ENCODE measurements at places on chromosomes 4 and X.
A peak's percentile ranks its signal among the peaks of the same experiment; 100 is the strongest.

GRCh38 chr4:80070880-80071603, 2.0 kb downstream of the ANTXR2 start:
- H3K36me3 ChIP-seq = no peaks in the 10 kb centered on the region
- peak overlapping the region; percentile 86 for H3K27ac ChIP-seq
- H3K4me3 ChIP-seq = no peak overlapping the region
- peaks cover 22% of the 10 kb centered on the region for H3K4me1 ChIP-seq

DNA sequence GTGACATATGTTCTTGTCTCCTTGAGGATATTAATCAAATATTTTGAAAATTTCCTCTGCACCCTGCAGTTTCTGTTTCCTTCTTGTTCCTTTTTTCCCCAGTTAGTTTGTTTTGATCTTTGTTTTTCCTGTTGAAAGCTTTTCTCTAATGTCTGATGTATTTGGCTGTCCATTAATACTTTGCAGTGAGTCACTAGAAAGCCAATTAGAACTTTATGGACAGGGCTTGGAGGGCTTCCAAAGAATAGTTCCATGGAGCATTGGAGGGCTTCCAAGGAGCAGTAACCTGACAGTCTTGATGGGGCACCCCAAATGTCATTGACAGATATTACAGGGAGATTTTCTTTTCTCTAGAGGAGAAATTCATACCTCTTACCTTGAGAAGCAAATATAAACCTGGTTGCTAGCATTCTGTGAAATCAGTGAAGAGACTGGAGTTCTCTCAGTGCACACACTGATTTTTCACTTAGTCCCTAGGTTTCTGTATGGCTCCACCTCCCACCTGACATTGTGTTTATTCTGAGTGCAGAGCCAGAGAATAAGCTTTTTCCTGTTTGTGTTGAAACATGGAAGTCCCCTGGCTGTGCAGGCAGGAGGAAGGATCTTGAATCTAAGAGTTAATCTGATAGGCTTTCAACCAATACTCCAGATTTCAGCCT, 26.5 kb downstream of the SPARCL1 start:
- no peaks in the 10 kb centered on the region for H3K27me3 ChIP-seq
- no peaks in the 10 kb centered on the region for H3K36me3 ChIP-seq
- H3K4me1 ChIP-seq = no peaks in the 10 kb centered on the region
- no peak for DNase-seq

DNA sequence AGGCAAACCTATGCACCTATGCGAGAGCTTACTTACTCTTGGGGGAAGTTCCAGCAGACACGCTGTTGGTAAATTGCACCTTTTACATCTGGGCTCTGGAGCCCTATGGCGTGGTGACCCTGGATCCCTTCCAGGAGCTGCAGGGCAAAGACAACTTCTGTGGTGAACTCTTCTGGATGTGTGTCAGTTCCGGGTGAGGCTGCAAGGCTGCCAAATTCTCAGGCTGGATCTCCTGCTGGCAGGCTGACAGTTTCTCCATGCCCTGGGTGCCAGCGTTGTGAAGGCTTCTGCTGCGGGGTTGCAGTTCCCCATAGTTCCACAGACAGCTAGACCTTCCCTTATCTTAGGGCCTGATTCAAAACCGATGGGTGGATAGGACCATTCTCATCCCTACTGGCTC, 37.9 kb downstream of the RAP2C start:
- no peak overlapping the region for H3K27ac ChIP-seq
- no peak overlapping the region for H3K4me3 ChIP-seq
- no peaks in the 10 kb centered on the region for H3K4me1 ChIP-seq
- no peaks in the 10 kb centered on the region for H3K36me3 ChIP-seq
- DNase-seq = peak; percentile 47

DNA sequence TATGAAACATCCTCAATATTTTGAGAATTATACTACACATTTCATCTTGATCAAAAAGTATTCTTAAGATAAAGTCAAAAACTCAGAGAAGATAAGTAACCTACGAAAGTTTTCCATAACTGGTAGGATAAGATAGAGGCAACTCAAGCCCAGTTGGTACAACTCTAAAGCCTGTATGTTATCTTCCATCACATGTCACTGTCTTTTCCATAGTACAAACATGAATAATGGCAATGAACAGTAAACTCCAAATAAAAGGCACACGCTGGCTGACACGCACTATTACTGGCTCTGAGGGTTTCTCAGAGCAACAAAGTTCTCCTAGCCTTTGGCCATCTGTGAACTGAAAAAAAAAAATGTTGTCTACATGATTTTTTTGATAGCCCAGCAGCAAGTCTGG, 27.2 kb downstream of the LIN54 start:
- no peak for DNase-seq
- H3K4me3 ChIP-seq = no peak overlapping the region
- no peak overlapping the region for H3K27ac ChIP-seq
- H3K4me1 ChIP-seq = no peaks in the 10 kb centered on the region
- H3K27me3 ChIP-seq = no peaks in the 10 kb centered on the region
- no peaks in the 10 kb centered on the region for H3K36me3 ChIP-seq

- no peaks in the 10 kb centered on the region for H3K36me3 ChIP-seq
- H3K27me3 ChIP-seq = peaks cover 4% of the 10 kb centered on the region
- H3K4me1 ChIP-seq = no peaks in the 10 kb centered on the region
- H3K4me3 ChIP-seq = no peak overlapping the region
Observed at GRCh38 chrX:141314441-141314840, 72.1 kb upstream of the SPANXC start.

GRCh38 chr4:13918110-13918509, 290.6 kb upstream of the BOD1L1 start:
- no peak for DNase-seq
- no peak overlapping the region for H3K27ac ChIP-seq
- no peaks in the 10 kb centered on the region for H3K27me3 ChIP-seq

Data from pancreas (tissue), 10 donors.